CD4-positive, alpha-beta memory T cell (primary cell): ENCODE measurements at places on chromosomes 11 and 22. TPM values are rescaled to one million over a fixed set of nuclear protein-coding genes. Genes with fewer than 3 reads are reported as not detected.

DNA sequence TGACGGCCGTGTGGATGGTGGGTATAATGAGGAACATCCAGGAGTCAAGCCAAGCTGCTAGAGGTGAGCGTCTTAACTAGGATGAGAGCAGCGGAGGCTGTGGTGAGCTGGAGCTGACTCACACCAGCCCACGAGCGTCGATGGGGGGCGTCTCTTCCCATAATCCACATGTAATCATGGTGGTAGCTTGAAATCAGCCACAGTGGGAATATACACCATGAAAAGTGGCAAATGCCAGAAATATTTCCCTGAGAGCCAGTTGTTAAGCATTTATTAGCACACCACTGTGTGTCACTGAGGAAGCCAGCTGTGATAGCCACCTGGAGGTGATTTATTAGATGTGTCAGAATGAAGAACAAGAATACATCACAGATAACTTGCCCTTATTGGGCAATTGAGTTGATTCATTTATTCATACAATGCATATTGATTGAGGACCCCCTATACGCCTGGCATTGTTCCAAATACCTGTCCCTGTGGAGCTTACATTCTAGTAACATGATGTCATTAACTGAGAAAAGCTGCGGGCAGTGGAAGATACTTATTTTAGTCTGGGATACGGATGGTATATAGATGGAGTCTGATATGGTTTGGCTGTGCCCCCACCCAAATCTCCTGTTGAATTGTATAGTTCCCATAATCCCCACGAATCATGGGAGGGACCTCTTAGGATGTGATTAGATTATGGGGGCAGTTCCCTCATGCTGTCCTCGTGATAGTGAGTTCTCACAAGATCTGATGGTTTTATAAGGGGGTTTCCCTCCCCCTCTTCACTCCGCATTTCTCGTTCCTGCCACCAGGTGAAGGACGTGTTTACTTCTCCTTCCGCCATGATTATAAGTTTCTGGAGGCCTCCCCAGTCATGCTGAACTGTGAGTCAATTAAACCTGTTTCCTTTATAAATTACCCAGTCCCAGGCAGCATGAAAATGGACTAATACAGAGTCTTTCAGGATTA, 473.4 kb downstream of the METTL15 start:
- no peak for DNase-seq
- no peaks in the 10 kb centered on the region for H3K4me1 ChIP-seq
- H3K27ac ChIP-seq = no peak overlapping the region
- H3K27me3 ChIP-seq = no peaks in the 10 kb centered on the region
- H3K4me3 ChIP-seq = no peak overlapping the region

DNA sequence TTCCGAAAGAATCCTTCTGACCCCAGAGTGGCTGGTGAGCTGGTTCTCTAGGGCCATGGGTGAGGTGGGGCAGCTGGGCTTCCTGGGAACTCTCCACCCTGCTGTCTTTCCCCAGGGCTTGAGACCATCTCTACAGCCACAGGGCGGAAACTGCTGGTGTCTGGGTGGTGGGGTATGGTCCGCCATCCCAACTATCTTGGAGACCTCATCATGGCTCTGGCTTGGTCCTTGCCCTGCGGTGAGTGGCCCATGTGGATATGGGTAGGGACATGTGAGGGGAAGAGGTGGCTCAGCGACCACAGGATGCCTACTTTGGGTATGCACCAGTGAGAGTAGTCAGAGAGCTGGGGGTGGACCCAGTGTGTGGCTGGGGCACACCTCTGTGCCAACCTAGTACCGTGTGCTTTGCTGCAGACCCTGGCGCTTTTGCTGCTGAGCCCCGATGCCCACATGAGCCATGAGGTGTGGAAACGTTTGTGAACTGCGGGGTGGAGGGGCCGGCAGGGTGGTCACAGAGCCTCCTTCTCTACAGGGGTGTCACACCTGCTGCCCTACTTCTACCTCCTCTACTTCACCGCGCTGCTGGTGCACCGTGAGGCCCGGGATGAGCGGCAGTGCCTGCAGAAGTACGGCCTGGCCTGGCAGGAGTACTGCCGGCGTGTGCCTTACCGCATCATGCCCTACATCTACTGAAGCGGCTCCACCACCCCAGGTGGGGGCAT, 2.0 kb downstream of the ZNHIT2 start:
- no peaks in the 10 kb centered on the region for H3K27me3 ChIP-seq
- DNase-seq = no peak
- H3K27ac ChIP-seq = peak overlapping the region; percentile 91
- H3K4me1 ChIP-seq = peaks cover 41% of the 10 kb centered on the region
- no peak overlapping the region for H3K4me3 ChIP-seq

GRCh38 chr11:34379079-34379478, 21.3 kb upstream of the ABTB2 start:
- no peaks in the 10 kb centered on the region for H3K27me3 ChIP-seq
- H3K27ac ChIP-seq = no peak overlapping the region
- H3K4me3 ChIP-seq = no peak overlapping the region
- H3K4me1 ChIP-seq = no peaks in the 10 kb centered on the region
- H3K36me3 ChIP-seq = no peaks in the 10 kb centered on the region

DNA sequence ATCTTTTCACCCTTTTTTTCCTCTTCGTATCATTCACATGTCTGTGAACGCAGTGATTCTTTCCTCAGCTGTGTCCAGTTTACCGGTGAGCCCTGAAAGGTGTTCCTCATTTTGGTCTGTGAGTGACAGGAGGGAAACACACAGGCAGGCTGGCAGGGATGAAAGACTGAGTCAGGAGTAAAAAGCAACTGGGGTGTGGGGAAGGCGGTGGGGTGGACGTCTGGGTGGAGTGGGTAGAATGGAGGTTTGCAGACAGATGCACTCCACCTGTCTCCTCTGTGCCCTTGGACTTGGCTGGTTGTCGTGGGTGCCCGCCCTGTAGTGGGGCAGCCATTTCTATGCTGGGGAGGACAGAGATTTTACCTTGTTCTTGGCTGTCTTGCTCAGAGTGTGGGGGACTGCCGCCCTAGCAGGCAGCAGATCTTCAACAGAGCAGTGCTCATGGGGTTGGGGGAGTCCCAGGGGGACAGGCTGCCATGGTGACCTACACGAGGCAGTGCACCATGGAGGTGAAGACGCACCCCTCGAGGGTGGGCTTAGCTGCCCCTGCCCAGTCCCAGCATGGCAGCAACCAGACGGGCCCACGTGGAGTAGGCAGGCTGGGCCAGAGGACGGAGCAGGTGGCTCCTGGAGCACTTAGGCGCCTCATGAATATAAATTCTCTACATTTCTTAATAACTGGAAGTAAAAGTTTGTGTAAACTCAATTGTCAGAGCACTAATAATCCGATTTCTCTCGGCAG, 603.7 kb downstream of the TBC1D22A start:
- no peak for DNase-seq
- H3K27ac ChIP-seq = no peak overlapping the region
- no peak overlapping the region for H3K4me3 ChIP-seq
- no peaks in the 10 kb centered on the region for H3K27me3 ChIP-seq
- H3K4me1 ChIP-seq = no peaks in the 10 kb centered on the region

DNA sequence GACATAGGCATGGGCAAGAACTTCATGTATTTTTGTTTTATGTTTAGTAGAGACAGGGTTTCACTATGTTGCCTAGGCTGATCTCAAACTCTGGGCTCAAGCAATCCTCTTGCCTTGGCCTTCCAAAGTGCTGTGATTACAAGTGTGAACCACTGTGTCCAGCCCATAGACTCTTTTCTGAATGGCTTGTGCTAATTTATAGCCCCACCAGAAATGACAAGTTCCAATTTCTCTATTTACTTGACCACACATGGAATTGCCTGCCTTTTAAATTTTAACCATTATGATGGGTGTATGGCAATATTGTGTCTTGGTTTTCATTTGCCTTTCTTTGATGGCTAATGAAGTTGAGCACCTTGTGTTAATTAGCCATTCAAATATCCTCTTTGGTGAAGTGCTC, 85.8 kb upstream of the NECTIN1 start:
- H3K4me3 ChIP-seq = no peak overlapping the region
- H3K27ac ChIP-seq = no peak overlapping the region
- H3K27me3 ChIP-seq = no peaks in the 10 kb centered on the region
- no peak for DNase-seq
- no peaks in the 10 kb centered on the region for H3K4me1 ChIP-seq

DNA sequence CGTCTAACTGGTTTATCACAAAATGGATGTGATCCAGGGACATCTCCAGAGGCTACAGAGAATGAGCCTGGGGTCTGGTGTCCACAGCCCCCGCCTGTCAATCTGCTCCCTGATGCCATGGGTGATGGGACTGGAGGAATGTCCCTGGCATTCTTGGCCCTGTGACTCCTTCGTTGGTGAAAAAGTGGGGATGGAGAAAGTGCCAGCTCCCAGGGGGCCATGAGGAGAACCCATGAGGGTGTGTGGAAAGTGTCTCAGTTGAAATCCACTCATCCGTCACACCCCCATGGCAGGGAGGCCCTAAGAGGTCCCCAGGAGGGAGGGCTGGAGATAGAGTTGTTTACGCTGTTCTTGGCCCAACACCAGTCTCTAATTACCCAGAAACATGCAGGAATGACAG, 322.0 kb downstream of the CTTN start:
- no peaks in the 10 kb centered on the region for H3K27me3 ChIP-seq
- DNase-seq = no peak
- no peak overlapping the region for H3K4me3 ChIP-seq
- no peak overlapping the region for H3K27ac ChIP-seq
- no peaks in the 10 kb centered on the region for H3K4me1 ChIP-seq

- H3K27me3 ChIP-seq = peaks cover 16% of the 10 kb centered on the region
- peak overlapping the region; percentile 62 for H3K27ac ChIP-seq
- peaks cover 57% of the 10 kb centered on the region for H3K4me1 ChIP-seq
Observed at GRCh38 chr11:10303558-10304363, 1.1 kb upstream of the ADM start.

DNA sequence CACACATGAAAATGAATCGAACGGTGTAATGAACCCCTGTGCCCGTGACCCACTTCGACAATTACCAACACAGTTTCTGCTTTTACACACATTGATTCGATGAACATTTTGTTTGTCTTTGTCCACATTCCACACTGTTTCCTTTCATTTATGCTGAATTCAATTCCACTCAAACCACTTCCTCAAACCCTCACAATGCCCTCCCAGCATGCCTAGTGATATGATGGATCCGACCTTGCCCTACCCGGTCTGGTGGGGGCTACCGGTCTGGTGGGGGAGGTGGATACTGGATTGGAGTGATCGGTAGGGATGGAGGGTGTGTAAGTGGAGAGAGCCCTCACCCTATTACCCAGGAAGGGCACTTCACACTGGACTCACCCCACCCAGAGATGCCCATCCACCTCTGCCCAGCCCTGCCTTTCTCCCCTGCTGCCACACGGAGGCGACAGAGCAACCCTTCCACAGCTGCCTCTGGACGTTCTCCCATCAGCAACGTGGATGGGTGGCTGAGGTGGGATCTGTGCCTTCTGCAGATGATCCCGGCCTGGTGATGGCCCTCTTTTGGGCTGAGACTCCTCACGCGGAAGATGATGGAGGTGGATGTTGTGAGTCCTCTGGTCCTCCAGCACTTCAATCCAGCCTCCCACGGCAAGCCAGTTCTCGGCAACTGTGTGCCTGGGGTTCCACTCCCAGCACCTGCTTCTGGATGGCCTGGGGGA, 33.0 kb upstream of the P2RY2 start:
- peak; percentile 41 for DNase-seq
- H3K27ac ChIP-seq = no peak overlapping the region

DNA sequence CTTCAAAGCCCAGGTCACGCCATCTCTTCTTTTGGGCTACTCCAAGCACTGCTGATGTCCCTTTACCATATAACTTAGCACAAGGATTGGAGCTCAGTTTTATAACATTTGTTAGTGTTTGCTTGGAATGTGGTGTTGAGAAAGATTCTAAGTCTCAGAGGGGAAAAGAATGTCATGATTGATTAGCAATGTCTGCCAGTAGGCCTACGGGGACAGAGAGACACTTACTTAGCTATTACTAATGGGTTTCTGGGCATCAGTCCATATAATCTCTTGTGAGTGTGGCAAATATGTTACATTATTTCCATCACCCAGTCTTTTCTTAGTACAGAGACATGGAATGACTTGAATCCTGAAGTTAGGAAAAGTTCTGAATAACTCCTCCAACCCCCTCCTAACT, 75.4 kb upstream of the FSHB start:
- H3K27ac ChIP-seq = no peak overlapping the region
- H3K27me3 ChIP-seq = no peaks in the 10 kb centered on the region
- no peaks in the 10 kb centered on the region for H3K4me1 ChIP-seq
- no peak overlapping the region for H3K4me3 ChIP-seq
- no peak for DNase-seq

DNA sequence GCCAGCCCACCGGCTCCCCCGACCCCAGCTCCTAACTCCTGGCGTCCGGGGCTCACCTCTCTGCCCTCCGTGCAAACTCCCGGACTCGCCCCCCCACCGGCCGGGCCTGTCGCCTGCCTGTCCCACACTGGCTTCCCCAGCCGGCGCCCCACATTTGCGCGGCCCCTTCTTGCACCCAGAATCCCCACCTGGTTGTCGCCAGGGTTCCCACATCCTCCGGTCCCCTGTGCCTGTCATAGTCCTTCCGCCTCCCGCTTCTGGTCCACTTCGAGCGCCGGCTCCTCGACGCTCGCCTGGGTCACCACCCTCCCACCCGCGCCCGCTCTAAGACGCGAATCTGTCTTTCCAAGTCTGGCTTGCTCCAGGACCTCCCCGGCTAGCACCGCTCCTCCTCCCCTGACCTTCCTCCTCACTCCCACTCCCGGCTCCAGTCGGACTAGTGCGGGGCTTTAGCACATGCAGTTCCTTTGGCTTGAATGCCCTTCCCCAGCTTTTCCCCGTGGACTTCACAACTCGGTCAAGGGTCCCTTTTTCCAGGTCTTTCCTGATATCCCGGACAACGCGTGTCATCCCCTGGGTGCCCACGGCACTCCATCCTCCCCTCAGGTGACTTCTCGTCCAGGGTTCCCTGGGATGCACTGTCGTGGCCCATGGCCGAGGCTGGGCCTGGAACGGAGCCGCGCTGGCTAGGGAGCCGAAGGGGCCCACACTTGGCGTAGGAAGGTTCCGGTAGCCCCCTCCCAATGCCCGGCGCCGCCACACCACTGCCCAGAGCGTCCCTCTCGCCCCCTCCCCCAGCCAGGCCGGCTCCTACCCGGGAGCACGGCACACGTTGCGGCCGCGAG, 635 bp downstream of the SCARF2 start:
- DNase-seq = no peak
- peaks cover 28% of the 10 kb centered on the region for H3K27me3 ChIP-seq
- H3K36me3 ChIP-seq = no peaks in the 10 kb centered on the region
- H3K4me1 ChIP-seq = peaks cover 23% of the 10 kb centered on the region
- H3K4me3 ChIP-seq = peak overlapping the region; percentile 36
- no peak overlapping the region for H3K27ac ChIP-seq

DNA sequence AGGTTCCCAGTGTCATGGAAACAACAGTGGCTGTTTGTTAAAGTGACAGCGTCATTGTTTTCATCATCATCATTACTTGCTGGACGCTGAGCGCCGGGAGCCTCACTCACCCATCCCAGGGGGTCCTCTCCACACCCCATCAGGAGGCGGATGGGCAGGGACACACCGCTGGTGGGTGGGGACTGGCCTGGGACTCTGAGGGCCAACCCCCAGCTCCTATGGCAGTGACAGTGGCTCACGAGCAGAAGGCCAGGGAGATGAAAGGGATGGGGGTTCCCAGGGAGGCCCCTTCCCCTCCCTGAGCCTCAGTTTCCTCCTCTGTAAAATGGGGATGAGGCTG, 76.6 kb upstream of the PRR5 start:
- H3K27me3 ChIP-seq = no peaks in the 10 kb centered on the region
- no peak for DNase-seq
- no peaks in the 10 kb centered on the region for H3K36me3 ChIP-seq
- H3K4me3 ChIP-seq = no peak overlapping the region
- no peak overlapping the region for H3K27ac ChIP-seq

CLDN25 gene
- not detected for total RNA-seq

NXPE2 gene
- total RNA-seq = not detected

ROBO4 gene
- total RNA-seq = not detected
